ENCODE measurements at places on chromosomes 1 and 21.

DNA sequence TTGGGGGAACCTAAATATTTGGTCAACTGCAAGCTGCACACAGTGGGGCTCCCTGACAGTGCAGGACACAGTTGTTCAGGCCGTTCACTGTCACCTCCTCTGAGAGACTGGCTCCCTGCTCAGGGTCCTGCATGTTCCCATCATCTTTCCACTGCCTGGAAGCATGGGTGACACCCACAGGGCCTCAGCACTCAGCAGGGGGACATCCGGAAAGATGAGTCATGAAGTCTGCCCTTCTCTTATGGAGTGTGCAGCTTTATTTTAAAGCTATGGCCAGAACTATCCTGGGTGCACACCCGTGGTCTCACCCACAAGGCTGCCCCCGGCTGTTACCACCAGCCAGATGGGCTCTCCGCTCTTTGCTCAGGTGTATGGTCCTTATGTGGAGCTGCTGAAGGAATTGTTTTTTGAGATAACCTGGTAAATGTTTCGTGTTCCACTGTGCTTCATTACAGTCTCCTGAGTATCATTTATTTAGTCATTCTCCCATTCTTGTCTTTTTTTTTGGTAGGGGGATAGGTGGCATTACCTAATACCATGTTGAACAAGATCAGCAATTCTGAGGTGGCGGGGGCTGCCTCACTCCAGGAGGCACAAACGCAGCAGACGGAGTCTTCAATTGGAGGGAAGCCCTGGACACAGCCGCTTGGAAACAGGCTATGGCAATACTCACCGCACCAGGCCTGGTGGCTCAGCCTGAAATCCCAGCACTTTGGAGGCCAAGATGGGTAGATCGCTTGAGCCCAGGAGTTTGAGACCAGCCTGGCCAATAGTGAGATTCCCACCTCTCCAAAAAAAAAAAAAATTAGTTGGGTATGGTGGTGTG lies 14.3 kb downstream of the TRIM11 start:
- no peak for DNase-seq

DNA sequence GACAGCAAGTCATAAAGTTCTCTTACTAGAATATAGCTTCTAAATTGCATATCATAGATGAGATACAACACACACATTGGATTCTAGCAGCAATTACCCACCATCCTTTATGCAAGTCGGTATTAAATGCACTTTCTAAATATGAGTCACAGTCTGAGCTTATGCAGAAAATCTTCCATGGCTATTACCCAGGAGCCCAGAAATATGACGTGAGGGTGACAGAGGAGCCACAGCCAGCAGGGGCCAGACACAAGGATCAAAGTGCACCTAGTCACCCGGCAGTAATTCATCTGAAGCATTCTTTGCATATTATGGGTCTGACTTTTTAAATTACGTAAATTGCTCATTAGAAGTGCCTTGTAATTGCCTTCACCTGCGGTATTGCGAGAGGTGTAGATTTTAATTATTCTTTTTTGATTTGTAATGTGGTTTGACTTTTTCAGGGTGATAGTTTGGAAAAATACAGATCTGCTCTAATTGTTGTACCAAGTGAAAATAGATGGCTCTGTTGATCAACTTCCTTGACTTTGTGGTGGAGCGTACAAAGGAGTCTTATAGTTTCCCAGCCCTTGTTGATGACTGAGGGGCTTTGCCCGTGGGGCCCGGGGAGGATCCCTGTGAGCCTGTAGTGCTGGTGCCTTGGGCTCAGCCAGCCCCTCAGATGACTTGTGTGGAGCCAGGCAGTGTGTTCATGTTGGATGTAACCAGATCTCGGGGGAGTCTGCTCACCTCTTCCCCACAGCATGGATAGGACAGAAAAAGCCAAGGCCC lies 470.0 kb upstream of the VAMP3 start:
- no peak for DNase-seq

- DNase-seq: no peak
These were observed 128.2 kb downstream of the DMRTB1 start for GRCh38 chr1:53587252-53587988.

GRCh38 chr1:170808216-170808885 lies 127.0 kb upstream of the MROH9 start:
- no peak for DNase-seq

DNA sequence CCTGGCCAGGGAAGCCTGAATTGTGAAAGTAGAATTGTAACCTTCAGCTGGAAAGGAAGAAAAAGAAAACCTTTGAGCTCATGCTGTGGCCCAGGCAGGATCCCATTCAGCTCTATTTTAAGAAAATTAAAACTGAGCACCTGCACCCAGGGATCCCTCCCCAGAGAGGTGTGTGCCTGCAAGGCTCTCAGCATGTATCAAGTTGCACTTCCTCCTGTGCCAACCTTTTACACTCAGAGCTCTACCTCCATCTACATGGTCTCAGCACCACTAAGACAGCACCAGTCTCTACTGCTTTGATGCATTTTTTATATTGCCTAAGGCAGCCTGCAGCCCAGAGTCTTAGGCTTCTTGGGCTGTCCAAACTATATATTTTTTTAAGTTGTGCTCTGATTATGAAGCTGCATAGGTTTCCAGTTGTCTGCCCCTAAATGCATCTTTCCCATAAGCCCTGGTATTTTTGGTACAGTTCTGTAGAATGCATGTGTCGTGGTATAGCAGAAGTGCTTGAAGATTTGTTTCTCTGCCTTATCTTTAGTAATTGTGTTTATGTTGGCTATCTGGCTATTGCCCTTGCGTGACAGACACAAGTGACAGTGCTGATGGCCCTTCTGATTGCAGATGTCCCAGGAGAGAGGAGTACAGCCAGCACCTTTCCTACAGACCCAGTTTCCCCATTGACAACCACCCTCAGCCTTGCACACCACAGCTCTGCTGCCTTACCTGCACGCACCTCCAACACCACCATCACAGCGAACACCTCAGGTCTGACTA lies 63.1 kb downstream of the PTPRC start:
- DNase-seq: peak; percentile 43

- no peak for DNase-seq
These were observed 59.2 kb upstream of the KCNK2 start for GRCh38 chr1:215023155-215023832.

DNA sequence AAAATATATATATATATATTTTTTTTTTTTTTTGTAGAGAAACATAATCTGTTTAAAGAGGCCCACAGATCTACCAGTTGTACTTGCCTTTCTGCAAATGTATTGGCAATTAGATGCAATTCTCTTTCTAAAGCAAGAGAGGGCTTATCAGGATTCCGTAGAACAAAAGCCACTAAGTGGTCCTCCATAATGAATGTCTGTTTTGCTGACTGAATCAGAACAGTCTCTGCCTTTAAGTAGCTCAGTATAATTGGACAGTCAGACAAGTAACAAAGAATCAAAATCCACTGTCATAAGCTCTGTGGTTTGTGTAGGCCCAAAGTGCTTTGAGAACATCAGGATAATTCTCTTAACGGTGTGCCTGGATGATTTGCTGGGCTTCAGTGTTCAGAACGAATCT lies 17.3 kb downstream of the SARS1 start:
- DNase-seq: no peak

DNA sequence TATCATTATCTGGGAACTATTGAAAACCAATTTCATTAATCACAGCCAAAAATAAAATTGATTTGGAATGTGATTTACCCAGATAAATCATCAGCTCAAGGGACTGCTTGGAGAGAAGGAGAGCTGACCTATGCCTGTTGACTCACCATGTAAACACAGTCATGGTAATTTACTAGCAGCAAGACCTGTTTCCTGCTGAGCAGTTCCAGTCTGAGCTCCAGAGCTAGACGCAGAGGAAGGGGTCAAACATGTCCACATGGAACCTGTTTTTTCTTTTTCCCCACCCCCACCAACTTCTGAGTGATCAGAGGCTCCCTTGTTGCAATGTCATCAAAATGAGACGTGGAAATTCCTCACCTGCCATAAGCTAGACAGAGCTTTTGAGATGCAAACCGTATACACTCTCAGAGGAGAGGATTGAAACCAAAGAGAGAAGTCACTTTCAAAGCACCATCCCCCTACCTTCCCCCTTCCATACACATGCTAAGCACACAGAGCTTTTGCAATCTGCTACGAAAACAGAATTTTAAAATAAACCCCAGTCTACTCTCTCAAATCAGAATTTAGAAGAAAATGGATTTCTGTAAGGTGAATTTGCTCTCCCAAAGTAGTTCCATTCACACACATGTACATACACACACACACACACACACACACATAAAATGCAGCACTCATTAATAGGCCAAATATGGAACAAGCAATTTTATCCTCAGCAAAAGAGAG lies 55.9 kb upstream of the PTGFRN start:
- DNase-seq: no peak

GRCh38 chr1:86303041-86303690 lies 93.0 kb downstream of the ODF2L start:
- no peak for DNase-seq

DNA sequence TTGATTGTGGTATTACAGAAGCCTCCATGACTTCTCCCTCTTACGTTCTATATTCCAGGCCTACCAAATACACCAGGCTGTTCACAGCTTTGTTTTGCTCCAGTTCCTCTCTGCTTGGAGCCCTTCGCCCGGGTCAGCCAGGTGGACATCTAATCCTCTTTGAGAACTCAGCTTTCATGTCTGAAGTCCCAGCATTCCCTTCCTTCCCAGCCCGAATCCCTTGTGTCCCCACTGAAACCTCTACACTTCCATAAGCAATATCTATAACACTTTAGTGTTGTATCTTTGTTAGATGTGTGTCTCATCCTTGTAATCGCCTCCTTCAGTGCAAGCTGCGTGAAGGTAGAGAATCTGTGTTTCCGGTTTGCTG lies 1.9 kb downstream of the RNF11 start:
- no peak for DNase-seq

DNA sequence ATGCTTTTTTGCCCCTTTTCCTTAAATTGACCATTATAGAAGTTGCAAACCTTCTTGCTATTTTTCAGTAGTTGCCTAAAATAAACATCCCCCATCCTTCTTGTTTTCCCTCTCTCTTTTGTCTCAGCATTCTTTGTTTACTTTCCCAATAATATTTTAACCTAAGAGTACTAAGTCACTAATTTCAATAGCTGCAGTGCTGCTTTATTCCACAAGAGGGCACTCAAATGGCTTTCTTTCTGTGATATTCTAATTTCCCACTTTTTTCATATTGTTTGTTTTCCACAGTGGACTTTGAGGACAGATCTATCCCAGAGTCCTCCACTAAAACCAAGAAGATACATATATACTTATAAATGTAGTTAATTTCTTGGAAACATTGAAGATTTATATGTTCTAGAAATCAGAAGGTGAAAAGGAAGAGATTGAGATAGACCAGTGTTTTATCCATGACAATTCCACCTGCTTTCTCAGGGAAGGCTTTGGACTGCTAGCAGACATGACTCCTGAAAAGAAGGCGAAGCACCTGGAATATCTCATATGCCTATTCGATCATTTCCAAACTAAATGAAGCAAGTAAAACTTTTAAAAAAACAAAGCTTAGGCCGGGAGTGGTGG lies 104.8 kb upstream of the GRIK1 start:
- DNase-seq: no peak

DNA sequence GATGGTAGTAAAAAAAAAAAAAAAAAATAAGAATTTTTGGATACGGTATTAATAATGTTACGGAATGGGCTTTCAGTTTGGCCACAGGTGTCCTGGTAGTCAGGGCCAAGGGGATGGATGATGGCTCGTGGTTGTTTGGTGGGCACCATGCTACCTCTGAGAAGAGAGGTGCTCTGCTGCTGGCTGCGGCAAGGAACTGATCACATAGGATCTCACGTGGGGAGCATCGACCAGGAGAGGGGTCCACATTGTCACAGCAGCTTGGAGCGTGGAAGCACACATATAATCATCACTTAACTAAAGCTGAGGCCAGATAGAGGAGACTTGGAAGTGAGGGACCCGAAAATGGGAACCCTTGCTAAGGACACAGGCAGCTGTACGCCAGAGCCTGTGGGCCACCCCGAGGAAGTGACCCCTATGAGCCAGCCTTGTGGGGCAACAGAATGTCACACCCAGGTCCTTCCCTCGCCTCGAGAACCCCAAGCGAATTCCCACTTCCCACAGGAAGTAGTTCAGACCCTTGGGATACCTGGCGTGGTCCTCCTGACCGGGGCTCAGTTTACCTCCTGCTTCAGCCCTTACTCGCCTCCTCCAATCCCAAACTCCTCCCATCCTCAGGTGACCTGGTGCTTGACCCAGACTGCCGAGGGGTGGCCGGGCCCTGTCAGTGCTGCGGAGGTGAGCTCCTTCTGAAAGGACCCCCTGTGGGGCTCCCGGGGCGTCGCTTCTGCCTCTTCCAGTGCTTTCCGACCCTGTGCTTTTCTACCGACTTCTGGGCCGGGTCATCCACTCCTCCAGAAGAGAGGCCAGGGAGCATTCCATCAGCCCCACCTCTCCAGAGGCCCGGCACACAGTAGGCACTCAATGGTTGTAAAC lies 222.0 kb downstream of the CAMTA1 start:
- DNase-seq: no peak

- DNase-seq: no peak
These were observed 9.4 kb downstream of the KIAA1614 start for GRCh38 chr1:180921891-180922630.

- DNase-seq: no peak
These were observed 3.8 kb upstream of the SELENON start for GRCh38 chr1:25795946-25796810.

GRCh38 chr1:246067432-246068216 lies 439.5 kb downstream of the SMYD3 start:
- no peak for DNase-seq

DNA sequence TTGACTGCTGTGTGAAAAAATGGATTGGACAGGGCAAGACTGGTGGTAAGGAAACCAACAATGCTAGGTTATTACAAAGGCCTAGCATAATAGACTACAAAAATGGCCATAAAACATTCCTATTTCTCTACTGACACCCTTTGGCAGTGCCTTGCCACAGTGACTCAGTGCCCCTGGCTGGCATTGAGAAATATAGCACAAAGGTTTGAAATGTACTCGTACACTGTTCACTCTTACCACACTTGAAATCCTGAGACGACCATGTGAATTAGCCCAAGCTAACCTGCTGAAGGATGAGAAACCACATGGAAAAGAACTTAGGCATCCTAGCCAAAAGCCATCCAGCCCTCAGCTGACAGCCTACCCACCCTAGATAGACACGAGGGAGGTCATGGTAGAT lies 149.8 kb upstream of the PALMD start:
- DNase-seq: no peak

DNA sequence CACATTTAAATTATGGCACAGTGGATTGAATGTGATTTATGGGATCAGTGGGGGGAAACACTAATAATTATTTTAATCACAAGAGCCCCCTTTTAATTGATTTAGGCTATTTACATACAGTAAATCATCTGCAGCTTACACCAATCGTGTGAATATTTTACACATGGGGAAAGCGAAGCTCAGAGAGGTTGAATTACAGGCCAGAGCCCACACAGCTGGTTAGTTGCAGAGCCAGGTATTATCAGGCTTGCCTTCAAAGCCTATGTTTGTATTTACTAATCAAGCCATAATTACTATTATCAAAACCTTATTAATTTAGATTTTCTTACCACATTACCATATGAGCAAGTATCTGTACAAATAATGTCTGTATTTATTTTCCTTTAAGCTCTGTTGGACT lies 749 bp downstream of the SDCCAG8 start:
- DNase-seq: no peak

DNA sequence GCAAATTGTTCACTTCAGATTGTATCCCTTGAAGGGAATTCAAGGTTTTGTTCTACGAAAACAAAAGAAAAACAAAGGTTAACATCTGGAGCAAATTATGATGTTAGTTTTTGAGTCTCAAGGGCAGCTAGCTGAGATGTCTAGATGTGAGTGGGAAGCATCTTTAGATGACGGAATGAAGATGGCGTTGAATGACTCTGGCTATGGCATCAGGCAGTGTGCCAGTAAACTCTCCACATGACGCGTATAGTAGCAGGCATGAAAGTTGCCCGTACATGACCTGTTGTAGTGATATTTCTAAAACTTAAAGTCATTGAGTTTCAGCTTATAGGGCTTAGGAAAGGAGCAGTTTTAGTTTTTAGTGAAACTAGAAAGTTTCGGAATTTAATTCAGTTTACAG lies 12.3 kb upstream of the SDC3 start:
- no peak for DNase-seq

Data from NCI-H1105 treated with DMSO at 0.1 percent for 48 hours (cell line).